ENCODE measurements at places on chromosomes 1 and 21.

DNA sequence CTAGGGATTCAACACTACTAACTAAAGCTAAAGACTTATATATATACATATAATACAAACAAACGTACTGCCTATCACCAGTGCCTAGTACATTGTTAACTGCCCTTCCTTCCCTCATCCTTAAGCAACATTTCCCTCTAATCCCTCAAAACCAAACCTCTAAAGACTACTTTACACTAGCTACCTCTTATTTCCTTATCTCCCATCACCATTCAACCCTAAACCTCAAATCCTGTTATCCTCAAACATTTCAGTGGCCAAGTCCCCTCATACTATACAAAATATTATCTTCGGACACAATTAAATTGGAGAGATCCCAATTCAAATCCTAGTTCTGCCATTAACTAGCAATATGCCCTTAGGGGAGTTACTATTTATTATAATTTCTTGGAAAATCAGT lies 3.7 kb downstream of the SCAF4 start:
- DNase-seq = no peak

DNA sequence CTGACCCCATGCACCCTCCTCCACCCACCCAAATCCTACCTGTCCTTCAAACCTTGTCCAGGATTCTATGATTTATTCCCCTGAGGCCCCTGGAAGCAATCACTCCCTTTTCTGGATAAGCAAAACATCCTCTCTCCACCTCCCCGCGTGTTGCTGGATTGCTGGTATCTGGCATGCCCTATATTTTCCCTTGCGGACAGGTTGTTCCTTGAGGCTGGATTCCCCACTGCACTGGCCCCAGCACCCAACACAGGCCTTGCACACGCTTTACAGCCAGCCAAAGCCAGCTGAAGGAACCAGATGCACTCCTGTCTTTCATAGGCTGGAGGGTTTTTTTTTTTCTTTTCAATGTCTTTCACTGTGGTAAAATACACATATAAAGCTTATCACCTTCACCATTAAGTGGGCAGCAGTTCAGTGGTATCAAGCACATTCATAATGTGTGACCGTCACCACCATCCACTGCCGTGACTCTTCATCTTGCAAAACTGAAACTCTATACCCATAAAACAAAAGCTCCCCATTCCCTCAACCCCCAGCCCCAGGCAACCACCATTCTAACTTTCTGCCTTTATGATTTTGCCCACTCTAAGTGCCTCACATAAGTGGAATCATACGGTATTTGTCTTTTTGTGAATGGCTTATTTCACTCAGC lies 50.9 kb downstream of the TOR1AIP2 start:
- DNase-seq = no peak

DNA sequence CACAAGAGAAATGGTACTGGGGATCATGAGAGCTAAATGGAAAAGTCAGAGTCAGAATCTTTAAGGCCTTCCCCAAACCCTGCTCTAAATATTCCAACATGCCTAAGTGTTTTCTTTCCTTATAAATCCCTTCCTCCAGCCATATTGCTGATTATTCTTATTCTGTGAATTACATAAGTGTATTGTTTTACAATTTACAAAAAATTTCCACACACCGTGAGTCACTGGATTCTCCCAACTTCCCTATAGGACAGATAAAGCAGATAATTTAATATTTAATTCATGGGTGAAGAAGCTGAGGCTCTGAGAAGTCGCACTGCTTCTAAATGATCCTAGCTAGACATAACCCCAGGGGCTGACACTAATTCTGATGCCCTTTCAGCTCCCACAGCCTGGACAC lies 243.3 kb upstream of the JUN start:
- no peak for DNase-seq

DNA sequence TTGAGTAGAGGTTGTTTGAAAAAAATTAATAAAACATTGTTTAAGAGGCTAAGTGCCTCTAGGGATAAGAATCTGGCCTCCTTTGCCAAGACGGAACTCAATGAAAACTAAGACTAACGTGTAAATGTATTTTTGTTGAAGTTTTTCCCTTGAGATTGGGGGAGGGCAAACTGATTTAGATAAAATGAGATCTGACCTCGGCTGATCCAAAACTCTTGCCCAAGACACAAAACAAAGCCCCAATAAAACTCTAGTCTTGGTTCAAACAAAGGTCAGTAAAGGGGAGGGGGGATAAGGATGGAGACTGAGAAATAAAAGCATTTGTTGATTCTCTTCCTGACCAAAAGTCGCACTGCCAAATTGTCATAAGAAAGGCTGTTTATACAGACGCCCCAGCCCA lies 134.8 kb upstream of the DPT start:
- DNase-seq = no peak

All from GM10248 (cell line).